ENCODE measurements at places on chromosomes 2 and 18.
A peak's percentile ranks its signal among the peaks of the same experiment; 100 is the strongest.

DNA sequence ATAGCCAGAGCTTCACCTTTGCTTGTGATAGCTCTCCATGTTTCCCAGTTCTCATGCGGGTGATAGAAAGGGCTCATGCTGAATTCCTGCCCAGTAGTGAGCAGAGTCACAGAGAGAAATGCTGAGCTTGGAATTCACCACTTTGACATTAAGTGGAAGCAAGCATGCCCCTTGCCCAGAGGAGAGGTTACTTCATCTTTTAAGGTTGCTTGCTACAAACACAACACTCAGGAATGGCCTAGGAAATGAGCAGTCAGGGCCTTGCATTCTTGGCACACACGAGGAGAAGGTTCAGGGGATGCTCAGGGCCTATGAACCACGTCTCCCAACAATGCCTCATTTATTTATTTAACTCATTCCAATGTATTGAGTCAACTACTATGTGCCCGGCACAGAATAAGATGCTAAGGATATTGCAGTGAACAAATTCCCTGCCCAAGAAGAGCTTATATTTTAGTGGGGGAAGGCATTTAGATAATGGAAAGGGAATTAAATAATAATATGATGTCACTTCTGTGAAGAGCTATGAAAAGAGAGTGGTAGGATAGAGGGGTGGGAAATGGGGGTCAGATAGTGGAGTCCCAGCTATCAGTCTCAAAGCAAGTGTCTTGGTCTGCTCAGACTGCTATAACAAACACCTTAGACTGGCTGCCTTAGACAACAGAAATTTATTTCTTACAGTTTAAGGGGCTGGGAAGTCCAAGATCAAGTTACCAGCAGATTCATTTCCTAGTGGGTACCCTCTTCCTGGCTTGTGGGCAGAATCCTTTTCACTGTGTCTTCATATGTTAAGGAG is 42.1 kb downstream of the DDX18 start:
- DNase-seq = peak; percentile 96

DNA sequence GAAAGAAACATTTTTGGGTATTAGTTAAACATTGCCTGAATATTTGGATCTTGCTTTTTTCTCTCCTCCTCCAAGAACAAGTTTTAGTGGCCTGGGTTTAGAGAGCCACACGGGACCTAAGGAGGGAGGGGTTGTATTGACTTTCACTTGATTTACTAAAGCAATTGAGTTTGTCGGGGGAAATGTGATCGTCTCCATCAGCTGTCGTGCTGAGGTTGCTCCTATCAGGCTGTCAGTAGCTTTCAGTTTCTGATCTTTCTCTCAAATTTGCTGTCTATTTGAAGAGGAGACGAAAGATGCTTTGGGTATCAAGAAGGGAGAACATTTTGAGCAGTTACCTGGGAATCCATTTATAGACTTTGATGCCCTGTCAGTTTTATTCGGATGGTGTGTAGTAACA is 106.0 kb downstream of the SETBP1 start:
- no peak for DNase-seq

DNA sequence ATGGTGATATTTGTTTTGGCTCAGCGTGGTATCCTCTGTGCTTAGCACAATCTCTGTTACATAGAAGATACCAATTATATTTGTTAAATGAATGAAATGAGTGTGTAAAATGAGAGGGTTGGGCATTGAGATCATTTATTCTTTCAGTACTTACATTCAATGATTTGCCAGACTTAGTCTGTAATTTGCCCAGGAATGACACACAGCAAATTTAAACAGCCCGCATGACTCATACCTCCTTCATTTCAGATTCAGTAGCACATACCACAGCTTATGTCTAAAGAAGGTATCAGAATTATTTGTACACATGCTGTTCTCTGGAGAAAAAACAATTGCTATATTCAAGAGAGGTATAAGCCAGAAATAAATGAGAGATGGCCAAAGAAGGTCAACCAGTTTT is 37.0 kb downstream of the KLHL14 start:
- no peak for DNase-seq

- peak; percentile 3 for DNase-seq
These were observed 380.4 kb downstream of the TNS1 start for GRCh38 chr2:217622205-217623060.
